Type B pancreatic cell (in vitro differentiated cells): ENCODE measurements at places on chromosomes 6 and 20. TPM values are rescaled to one million over a fixed set of nuclear protein-coding genes. Genes with fewer than 3 reads are reported as not detected.

- DNase-seq, result no peak
Measured at GRCh38 chr20:19618711-19619110, 139.3 kb upstream of the RIN2 start.

DNA sequence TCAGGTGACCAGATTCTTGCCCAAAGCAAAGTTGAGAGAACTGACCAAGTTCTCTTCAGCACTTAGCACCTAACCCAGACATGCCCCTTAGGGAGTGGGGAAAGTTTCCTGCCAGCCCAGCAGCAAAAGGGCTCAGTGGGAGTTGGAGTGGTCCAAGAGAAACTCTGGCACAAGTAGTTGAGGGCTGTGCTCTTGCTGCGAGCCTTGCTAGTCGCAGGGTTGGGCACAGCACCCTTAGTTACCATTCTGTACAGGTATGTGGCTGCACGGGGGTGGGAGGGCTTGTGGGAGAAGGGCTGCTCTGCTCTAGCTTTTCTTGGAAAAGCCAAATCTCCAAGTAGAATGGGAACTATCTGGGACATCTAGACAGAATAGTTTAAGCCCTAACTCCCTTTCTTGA lies 6.4 kb downstream of the POLR1C start:
- no peak for DNase-seq

- no peak for DNase-seq
Measured at GRCh38 chr6:105041880-105042279, 85.0 kb downstream of the LIN28B start.

PSMG4 gene
- total RNA-seq, result 18.1 and 24.1 TPM in 2 replicates

GRCh38 chr6:21309807-21310221 lies 283.7 kb upstream of the SOX4 start:
- no peak for DNase-seq

TMEM217 gene
- total RNA-seq, result 1.1 and 1.3 TPM in 2 replicates

PNPLA1 gene
- 0.12 TPM in 1 of 2 replicates, not detected in the other for total RNA-seq
